Activated T-cell treated with anti-CD3 and anti-CD28 coated beads, Interleukin-2, amount 50 U/mL, for 72 hours (primary cell): ENCODE measurements at places on chromosomes 1 and 21.

DNA sequence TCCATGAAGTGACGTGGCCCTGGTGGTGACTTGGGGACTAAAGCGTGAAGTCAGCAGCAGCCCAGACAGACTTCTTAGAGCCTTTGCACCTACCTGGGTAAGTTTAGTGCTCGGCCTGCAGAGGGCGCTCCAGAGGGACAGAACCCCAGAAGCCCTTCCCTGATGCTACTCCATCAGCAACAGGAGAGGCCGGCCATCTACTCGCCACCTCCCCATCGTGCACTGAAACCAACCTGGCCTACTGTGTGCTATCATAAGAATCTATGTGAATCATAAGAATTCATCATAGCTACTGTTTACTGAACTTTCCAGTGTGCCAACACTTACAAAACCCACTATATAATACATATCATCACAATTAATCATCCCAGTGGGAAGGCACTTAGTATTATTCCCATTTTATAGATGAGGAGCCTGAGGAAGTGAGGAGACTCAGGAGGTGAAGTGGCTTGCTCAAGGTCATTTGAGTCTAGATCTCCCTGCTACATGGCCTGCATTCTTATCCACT lies 7.9 kb upstream of the EDN2 start:
- peak; percentile 66 for DNase-seq

GRCh38 chr1:165659581-165659895 lies 28.5 kb downstream of the MGST3 start:
- DNase-seq: no peak

GRCh38 chr1:207745839-207746767 lies 5.8 kb upstream of the CD46 start:
- DNase-seq: no peak

DNA sequence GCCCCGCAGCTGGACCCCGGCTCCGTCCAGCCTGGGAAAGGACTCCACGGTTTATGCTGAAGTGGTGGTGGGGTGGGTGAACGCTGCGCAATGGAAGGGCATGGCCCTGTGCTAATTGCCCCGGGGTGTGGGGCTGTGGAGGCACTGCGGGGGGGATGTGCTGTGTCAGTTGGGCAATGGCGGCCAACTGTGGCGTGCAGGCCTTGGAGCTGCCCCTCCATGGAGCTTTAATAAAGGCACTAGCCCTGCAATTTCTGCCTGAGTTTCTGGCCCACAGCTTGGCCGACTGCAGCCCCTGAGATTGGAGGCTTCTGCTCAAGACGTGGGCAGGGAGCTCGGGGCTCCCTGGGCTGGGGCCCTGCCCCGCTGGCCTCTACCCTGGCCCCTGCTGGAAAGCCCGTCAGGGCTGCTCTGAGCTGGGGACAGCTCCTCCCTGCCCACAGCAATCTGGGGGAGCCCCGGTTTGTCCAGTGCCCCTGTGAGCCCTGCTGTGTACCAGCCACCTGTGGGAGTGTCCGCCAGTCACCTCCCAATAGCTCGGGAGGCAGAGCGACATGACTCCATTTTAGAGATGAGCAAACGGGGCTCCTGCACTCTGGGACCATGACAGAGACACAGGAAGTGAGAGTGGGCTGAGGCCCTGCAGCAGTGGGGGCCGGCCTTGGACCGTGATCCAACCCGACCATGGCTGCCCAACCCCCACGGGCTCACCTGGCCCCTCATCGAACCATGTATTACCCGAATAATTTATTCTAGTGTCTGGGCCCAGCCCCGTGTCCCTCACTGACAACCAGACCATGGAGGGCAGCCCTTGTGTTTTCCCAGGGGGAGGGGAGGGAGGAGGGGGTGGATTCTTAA lies 8.7 kb upstream of the TNFRSF14 start:
- peak; percentile 78 for DNase-seq
